ENCODE measurements at places on chromosomes 4 and X. TPM values are rescaled to one million over a fixed set of nuclear protein-coding genes. Genes with fewer than 3 reads are reported as not detected.

Gene VCX3B
- total RNA-seq: not detected

Gene AMTN
- not detected for total RNA-seq

Gene CABS1
- total RNA-seq: not detected

Gene CXCL13
- total RNA-seq: 4.0 TPM

Gene PRAF2
- 11.6 TPM for total RNA-seq

Gene ASB9
- not detected for total RNA-seq

Gene POU4F2
- total RNA-seq: not detected

Gene MAGEA1
- not detected for total RNA-seq

Gene CYTL1
- not detected for total RNA-seq

Gene PCSK1N
- total RNA-seq: 3.0 TPM

Gene RASL11B
- total RNA-seq: not detected

Gene RAB33A
- 17.3 TPM for total RNA-seq

Gene GPR82
- 0.34 TPM for total RNA-seq

Gene IGSF1
- not detected for total RNA-seq

Gene SYAP1
- 21.3 TPM for total RNA-seq

Gene VEGFD
- total RNA-seq: not detected

Gene BTK
- 0.74 TPM for total RNA-seq

Gene CDS1
- total RNA-seq: 0.06 TPM

Gene ASB12
- 0.15 TPM for total RNA-seq

Gene GPM6B
- total RNA-seq: not detected

Gene PNMA6F
- not detected for total RNA-seq

Gene ANKRD50
- total RNA-seq: 0.21 TPM

Gene MAGEA11
- total RNA-seq: not detected

Gene VCX3A
- not detected for total RNA-seq

Gene SHROOM2
- total RNA-seq: not detected

Gene UVSSA
- 17.0 TPM for total RNA-seq

Gene ESX1
- total RNA-seq: 0.13 TPM

Gene PYURF
- total RNA-seq: 61.9 TPM

Gene ERAS
- not detected for total RNA-seq

Gene TKTL1
- not detected for total RNA-seq

Gene ZDHHC9
- total RNA-seq: 13.4 TPM

Gene MAGEA10
- not detected for total RNA-seq

Gene GYPA
- total RNA-seq: not detected

Gene UGT2B17
- total RNA-seq: not detected

Gene ZCCHC18
- 3.6 TPM for total RNA-seq

Gene ADH6
- not detected for total RNA-seq

Gene DCAF12L2
- total RNA-seq: not detected

Gene ADAMTS3
- 0.02 TPM for total RNA-seq

Gene ARAP2
- 42.5 TPM for total RNA-seq

Gene TRIM75
- total RNA-seq: not detected

Gene SRPX
- not detected for total RNA-seq

Gene RXFP1
- not detected for total RNA-seq

Gene DSPP
- total RNA-seq: not detected

Gene KLHL4
- 0.19 TPM for total RNA-seq

Gene SLC10A6
- total RNA-seq: not detected

Gene NLGN4X
- total RNA-seq: not detected

Gene PNMA6E
- not detected for total RNA-seq

Gene CTAG2
- total RNA-seq: 48.2 TPM

Gene DRP2
- 0.17 TPM for total RNA-seq

Gene VSIG4
- total RNA-seq: not detected

Gene SPP1
- total RNA-seq: not detected

Gene SRPK3
- total RNA-seq: not detected

Gene FGG
- total RNA-seq: not detected

Gene RAI2
- total RNA-seq: 0.71 TPM

Gene DOK7
- not detected for total RNA-seq

Gene XAGE1A
- not detected for total RNA-seq

Gene GALNTL6
- total RNA-seq: not detected

Gene FAM47A
- total RNA-seq: not detected

Gene ADH7
- not detected for total RNA-seq
